Activated naive CD4-positive, alpha-beta T cell treated with anti-CD3 and anti-CD28 coated beads, Interleukin-2, amount 50 U/mL, for 72 hours (primary cell): ENCODE measurements at places on chromosomes 3 and 15. TPM values are rescaled to one million over a fixed set of nuclear protein-coding genes. Genes with fewer than 3 reads are reported as not detected.

PLA1A gene
- total RNA-seq, result 0.52 TPM

ZNF620 gene
- 4.9 TPM for total RNA-seq

DNA sequence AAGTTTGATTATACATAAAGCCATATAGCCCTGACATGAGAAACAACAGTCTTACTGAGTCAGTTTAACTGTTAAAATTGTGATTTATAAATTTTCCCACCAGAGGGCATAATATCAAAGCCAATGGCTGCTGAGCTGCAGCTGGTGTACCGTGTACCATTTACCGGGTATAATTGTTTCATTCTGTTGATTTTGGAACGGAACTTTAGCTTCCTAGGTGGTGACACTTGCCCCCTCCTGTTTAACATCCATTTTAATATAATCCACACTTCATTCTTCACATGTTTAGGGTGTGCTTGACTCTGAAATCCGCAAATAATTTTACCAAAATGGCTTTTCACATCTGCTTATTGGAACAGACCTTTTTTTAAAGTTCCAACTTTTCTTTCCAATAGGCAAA is 72.8 kb downstream of the SLC9A9 start:
- DNase-seq, result no peak

GRCh38 chr15:91291673-91292072 is 191.6 kb downstream of the SV2B start:
- DNase-seq, result no peak

- DNase-seq, result no peak
Measured at GRCh38 chr3:17063596-17063995, 178.8 kb downstream of the PLCL2 start.

DNA sequence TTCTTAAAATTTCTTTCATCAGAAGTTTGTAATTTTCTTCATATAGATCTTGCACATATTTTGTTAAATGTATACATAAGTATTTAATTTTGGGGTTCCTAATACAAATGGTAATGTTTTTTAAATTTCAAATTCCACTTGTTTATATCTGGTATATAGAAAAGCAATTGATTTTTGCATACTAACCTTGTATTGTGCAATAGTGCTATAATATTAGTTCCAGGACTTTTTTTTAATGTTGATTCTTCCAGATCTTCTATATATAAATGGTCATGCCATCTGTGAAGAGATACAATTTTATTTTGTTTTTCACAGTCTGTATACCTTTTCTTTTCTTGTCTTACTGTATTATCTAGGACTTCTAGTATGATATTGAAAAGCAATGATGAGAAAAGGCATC is 665.0 kb downstream of the OTOL1 start:
- no peak for DNase-seq

DNA sequence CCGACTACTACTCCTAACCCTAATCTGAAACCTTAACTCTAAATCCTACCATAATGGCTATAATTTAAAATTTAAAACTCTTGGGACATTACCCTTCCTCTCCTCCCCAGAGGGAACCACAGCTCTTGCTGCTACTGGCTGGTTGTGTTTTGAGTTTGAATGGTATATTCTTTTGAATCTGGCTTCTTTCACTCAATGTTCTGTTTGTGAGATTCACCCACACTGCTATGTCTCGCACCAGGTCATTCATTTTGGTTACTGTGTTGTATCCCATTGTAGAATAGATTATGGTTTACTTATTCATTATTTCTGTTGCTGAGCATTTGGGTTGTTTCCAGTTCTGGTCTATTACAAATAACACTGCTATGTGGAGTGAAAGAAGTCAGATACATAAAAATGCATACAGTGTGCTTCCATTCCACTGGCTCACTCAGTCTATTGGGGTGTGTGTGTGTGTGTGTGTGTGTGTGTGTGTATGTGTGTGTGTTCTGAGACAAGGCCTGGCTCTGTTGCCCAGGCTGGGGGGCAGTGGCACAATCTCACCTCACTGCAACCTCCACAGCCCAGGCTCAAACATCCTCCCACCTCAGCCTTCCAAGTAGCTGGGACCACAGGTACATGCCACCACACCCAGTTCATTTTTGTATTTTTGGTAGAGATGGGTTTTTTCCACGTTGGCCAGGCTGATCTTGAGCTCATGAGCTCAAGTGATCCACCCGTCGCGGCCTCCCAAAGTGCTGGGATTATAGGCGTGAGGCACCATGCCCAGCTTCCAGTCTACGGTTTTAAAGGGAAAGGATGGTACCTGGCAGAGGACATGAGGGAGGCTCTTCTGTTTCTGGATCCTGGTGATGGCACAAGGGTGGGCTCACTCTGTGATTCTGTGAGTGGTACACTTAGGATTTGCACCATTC is 19.2 kb upstream of the SYNM start:
- DNase-seq, result peak; percentile 33
